ENCODE measurements at places on chromosomes 7 and 10.
A peak's percentile ranks its signal among the peaks of the same experiment; 100 is the strongest.

DNA sequence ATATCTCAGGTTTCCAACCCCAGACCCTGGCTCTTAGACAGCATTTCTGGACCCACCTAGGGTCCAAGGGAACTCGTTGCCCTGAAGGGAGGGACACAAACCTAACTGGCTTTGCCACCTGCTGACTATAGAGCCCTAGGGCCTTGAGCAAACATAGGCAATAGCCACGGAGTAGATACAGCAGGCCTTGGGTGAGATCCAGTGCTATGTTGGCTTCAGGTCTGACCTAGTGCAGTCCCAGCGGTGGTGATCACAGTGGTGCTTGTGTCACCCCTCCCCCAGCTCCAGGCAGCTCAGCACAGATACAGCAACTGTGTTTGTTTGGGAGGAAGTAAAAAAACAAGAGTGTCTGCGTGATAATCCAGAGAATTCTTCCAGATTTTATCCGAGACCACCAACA, 9.7 kb upstream of the TNKS2 start:
- DNase-seq: no peak

GRCh38 chr7:94497874-94498670, 11.5 kb upstream of the CASD1 start:
- no peak for DNase-seq

DNA sequence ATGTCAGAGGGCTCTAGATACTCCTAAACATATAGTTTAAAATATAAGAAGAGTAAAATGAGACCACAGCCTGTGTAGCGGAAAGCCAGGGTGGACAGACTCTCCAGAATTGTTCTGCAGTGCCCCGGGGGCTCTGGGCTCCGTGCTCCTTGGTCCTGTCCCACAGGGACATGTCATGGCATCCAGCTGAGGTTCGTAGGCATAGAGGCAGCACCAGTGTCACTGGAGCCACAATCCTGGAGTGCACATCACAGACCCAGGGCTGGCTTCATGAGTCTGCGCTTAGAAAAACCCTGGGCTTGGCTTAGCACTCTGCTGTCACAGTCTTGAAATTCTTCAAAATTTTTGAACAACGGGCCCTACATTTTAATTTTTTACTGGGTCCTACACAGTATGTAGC, 280.4 kb upstream of the ZNF32 start:
- no peak for DNase-seq

DNA sequence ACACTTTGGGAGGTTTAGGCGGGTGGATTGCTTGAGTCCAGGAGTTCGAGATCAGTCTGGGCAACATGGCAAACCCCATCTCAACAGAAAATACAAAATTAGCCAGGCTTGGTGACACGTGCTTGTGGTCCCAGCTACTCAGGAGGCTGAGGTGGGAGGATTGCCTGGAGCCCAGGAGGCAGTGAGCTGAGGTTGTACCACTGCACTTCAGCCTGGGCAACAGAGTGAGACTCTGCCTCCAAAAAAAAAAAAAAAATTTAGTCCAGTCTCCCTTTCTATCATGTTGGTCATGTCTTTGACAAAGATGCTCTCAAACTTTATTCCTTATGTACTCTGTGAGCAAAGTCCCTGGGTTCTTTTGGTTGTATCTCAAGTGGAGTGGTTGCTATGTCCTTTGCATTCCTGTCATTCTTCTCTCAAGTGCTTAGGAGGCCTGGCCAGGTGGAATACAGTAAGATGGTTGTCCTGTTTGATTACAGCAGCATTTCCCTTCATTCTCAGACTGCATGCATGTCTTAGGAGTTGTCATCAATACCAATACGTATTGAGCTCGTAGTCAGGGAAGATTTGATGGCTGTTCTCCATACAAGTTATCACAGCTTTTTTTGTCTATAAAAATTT, 85.7 kb downstream of the MMRN2 start:
- no peak for DNase-seq

DNA sequence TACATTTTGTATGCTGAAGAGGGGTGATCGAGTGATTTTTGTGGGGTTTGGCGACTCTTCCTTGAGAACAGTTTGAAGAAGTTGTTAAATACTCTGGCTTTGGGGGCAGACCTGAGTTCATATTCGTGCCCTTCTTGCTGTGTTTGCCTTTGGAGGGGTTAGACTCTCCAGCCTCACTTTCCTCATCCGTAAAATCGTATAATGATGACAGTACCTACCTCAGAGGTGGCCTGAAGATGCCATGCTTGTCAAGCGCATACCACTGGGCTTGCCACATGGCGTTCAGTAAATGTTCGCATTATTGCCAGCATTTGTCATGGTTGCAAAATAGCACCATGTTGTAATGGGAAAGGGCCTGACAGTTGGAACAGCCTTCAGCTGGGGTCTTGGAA, 1.3 kb downstream of the STK17A start:
- DNase-seq: peak; percentile 25

DNA sequence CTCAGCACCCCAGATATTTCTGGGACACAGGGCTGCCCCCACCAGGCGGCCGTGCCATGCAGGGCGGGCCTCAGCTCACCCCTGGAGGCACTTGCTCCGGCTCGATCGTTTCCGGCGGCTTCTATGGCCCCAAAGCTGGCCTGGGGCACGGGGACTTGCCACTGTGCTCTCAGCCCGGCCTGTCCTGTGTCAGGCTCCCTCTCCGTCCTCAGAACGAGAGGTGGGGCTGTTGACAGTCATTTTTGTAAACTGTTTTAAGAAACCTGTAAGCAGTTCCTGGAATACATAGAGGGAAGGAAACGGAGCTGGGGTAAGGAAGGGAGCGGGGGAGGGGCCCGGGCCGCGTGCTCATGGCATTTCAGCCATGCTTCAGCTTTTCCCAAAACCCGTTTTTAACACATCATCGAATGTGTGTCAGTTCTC, 30.7 kb upstream of the PRKAR1B start:
- DNase-seq: no peak

DNA sequence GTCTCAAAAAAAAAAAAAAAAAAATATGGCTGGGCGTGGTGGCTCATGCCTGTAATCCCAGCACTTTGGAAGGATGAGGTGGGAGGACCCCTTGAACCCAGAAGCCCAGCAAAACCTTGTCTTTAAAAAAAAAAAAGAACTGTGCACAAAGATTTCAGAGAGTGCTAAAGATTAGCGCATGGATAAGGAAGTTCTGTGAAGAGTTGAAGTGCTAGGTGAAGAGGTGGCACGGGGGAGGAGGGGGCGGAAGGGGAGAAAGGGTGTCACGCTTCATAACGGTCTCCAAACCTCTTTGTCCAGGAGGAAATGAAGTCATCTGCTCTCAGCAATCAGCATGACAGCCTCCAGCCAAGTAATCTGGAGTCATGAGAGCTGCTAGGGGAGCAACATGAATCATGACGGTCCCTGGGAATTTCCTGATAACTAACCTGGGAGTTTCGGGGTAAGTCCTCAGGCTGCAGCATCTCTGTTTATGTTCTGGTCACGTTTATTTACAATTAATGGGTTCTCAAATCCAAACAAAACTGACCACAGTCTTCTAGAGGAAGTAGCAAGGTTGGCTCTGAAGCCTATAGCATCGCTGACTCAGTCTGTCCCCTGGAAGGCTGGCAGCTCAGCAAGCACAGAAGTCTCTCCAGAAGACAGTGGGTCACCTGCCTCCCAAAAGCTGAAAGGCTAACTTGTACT, 1.9 kb upstream of the PLAU start:
- no peak for DNase-seq

DNA sequence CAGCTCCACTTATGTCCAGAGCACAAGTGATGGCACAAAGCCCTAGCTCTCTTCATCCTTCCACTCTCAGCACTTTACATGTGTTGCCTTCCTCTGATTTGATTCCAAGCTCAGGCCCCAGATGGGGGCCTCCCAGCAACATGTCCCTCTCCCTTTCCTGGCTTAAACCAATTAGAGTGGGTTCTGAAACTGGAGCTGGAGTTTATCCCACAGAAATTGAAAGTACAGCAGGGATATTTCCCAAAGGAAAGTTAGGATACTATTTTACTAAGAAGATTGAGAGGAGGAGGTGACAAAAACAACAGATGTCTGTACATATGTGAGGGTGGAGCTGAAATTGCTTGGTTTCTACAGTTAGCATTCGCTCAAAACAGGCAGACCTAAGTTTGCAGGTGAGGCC, 724.6 kb downstream of the AUTS2 start:
- no peak for DNase-seq

DNA sequence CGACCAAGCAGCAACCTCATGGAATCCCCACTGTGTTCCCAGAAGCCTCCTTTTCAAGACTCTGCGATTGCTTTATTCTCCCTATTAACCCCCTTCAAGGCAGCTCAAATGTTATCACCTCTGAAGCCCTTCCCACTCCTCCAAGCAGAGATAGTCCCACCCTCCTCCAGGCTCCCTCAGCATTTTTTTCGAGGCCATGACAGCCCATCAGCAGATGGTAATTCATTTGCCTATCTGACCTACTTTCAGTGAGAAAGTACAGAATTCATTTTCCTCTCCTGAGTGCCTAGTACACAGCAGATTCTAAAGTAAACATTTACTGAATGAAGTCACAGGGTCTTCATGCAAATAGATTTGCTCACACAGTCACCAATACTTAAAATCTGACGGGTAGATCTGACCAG, 47.8 kb downstream of the HERPUD2 start:
- peak; percentile 23 for DNase-seq

DNA sequence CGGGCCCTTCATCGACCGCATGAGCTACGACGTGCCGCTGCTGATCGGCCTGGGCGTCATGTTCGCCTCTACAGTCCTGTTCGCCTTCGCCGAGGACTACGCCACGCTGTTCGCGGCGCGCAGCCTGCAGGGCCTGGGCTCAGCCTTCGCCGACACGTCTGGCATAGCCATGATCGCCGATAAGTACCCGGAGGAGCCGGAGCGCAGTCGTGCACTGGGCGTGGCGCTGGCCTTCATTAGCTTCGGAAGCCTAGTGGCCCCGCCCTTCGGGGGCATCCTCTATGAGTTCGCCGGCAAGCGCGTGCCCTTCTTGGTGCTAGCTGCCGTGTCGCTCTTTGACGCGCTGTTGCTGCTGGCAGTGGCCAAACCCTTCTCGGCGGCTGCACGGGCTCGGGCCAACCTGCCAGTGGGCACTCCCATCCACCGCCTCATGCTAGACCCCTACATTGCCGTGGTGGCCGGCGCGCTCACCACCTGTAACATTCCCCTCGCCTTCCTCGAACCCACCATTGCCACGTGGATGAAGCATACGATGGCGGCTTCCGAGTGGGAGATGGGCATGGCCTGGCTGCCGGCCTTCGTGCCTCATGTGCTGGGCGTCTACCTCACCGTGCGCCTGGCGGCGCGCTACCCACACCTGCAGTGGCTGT, 1.2 kb downstream of the SLC18A3 start:
- DNase-seq: no peak

DNA sequence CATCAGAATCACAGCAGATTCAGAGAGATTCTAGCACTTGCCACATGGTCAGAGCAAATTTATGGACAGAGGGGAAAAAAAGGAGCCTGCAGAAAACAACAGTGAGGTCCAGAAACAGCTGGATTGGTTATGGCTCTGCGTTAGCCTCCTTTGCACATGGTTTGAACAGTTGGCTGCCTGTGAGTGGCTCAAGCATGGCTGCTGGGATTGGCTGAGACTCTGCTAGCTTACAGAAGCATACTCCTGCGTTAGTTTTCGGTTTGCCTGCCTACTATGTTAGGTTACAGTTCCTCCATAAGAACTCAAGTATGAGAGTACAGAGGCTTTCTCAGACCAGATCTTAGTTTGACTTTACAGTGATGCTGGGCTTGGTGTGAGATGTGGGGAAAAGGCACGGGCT, 80.7 kb upstream of the WDR11 start:
- no peak for DNase-seq

DNA sequence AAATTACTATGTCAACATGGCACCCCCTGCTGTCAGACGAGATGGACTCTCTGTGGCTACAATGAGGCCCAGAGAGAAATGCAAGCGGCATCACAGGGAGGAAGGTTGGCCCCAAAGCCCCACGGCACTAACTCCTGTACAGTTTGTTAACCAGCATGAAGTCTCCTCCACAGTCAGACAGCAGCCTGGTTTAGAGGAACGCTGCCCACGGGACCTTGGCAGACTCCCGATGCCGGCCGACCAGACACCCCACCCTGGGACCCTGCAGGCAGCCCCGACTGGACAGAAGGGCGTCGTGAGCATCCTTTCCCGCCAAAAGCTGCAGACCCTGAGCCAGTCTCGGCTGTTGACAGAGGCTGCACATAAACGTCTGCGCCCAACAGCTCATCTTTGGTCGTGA, 158.8 kb downstream of the DIP2C start:
- DNase-seq: no peak
